ENCODE measurements at places on chromosomes 3 and 15.

DNA sequence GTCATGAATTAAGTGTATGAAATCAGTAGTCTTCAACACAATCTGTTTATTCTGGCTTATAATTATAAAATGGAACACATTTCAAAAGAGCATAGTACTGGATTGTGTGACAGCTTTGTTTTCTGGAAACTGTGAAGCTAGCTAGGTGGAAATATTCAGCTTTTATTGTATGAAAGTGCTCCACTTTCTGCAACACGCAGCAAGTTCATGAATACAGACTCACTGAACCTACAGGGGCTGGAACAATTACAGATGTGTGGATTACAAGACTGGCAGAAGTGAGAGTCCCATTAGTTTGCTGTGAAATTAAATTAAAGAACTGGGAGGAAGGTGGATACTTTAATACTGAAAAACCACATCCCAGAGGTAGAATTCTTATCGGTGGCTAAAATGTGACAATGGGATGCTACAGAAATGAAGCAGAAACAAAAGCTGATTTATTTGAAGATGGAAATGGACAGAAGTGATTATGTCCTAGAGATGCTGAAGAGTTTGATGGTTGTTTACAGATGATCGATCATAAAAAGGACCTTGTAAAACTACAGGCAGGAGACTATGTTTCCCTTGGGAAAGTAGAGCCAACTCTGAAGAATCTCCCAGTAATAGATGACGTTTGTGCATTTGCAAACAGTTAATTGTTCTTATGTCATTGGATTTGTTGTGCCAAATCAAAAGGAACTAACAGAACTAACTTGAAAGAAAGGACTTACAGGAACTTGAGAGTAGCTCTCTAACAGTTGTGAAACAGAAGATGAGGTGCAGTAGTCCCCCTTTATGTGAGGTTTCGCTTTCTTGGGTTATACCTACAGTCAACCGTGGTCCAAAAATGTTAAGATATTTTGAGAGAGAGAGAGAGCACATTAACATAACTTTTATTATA, 15.7 kb downstream of the TF start:
- no peak for DNase-seq

GRCh38 chr15:100763835-100764750, 115.5 kb upstream of the ALDH1A3 start:
- no peak for DNase-seq

DNA sequence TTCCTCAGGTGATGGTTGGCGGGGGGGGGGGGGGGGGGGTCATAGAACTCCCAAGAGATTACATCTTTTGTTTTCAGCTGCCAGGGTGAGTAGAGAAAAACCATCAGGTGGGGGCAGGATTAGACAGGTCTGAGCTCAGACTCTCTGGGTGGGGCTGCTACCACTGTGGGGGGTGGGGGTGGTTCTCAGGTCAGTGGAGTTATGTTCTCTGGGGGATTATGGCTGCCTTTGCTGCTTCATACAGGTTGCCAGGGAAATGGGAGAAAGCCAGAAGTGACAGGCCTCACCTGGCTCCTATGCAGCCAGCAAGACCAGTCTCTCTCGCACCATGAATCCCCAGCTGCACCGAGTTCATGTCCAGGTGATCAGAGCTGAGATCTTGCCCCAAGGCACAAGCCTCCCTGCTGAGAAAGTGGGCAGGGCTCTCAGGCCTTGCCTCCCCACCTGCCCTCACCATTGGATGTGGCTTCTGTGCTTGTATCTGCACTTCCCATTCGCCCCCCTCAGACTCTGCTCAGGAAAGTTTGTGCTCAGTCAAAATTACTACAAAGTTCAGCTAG, 828.1 kb downstream of the MCTP2 start:
- DNase-seq: no peak

- DNase-seq: no peak
Measured at GRCh38 chr3:127366383-127366782, 78.5 kb upstream of the PRR20G start.

DNA sequence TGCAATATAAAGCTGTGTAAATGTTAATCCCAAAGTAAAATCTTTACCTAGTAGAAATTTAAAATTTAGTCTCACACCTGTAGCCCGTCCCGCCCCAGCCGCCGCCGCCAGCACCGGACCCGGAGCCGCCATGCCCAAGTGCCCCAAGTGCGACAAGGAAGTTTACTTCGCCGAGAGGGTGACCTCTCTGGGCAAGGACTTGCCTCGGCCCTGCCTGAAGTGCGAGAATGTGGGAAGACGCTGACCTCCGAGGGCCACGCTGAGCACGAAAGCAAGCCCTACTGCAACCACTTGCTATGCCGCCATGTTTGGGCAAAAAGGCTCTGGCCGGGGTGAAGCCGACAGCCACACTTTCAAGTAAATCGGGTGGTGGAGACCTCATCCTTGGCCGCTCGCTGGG, 22.1 kb upstream of the TOP2B start:
- no peak for DNase-seq

DNA sequence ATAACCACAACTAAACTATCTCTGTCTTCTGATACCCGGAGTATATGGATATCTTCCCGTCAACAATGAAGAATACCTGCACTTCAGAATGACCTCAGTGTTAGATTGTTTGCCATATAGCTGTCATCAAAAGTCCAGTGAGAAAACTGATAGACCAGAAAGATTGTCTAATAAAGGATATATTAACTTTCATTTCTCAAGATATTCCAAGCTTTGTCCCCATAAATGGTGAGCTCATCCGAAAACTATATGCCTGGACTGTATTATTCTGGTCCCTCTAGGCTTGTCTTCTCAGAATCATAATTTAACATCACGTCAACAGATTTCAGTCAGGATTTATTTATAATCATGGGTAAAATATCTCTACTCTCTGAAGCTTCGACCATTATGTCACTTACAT, 100.5 kb downstream of the ATP8B4 start:
- no peak for DNase-seq

GRCh38 chr3:155185631-155186071, 105.5 kb downstream of the MME start:
- DNase-seq: no peak

- DNase-seq: no peak
Measured at GRCh38 chr3:933326-933725, 159.5 kb upstream of the CNTN6 start.
